ENCODE measurements at places on chromosomes 16 and 17.

- DNase-seq, result no peak
Measured at GRCh38 chr17:74446551-74447500, 14.9 kb downstream of the GPRC5C start.

- no peak for DNase-seq
Measured at GRCh38 chr16:28845293-28845692, 855 bp downstream of the TUFM start.

DNA sequence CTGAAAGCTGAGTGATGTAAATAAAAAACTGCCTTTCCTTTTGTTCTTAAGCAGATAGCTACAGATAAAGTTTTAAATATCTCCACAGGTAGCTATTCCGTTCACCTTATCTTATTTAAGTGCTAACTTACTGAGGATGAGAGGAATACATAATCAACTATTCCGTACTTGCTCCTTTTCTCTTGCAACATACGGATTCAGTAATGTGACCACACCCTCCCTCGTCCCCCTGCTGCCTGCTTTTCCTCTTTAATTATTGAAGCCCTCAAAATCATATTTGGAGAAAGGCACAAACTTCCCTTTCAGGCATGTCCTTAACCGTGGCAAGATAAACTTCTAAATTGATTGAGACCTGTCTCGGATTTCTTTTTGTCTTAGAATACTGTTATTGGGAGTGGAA lies 101.4 kb downstream of the MAP2K4 start:
- no peak for DNase-seq

GRCh38 chr17:39110435-39111136 lies 40.9 kb downstream of the PLXDC1 start:
- DNase-seq, result no peak

- DNase-seq, result no peak
Measured at GRCh38 chr16:72787130-72787513, 260.8 kb downstream of the ZFHX3 start.

DNA sequence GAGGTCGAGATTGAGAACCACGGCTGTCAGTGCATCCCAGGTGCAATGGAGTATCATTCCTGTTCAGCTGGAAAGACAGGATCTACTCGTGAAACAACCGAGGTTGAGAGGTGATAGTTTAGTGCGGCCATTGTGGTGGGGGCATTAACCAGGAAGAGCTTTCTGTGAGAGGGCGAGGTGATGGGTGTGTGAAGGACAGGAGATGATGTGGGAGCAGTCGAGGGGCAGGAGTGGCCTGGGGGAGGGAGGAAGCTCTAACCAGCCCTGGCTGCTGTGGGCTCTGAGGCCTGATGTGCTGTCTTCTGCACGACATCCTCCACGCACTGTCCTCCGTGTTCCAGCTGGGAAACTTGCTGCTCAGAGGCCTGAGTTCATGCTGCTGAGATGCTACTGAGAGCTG lies 22.0 kb downstream of the GOSR2 start:
- no peak for DNase-seq

DNA sequence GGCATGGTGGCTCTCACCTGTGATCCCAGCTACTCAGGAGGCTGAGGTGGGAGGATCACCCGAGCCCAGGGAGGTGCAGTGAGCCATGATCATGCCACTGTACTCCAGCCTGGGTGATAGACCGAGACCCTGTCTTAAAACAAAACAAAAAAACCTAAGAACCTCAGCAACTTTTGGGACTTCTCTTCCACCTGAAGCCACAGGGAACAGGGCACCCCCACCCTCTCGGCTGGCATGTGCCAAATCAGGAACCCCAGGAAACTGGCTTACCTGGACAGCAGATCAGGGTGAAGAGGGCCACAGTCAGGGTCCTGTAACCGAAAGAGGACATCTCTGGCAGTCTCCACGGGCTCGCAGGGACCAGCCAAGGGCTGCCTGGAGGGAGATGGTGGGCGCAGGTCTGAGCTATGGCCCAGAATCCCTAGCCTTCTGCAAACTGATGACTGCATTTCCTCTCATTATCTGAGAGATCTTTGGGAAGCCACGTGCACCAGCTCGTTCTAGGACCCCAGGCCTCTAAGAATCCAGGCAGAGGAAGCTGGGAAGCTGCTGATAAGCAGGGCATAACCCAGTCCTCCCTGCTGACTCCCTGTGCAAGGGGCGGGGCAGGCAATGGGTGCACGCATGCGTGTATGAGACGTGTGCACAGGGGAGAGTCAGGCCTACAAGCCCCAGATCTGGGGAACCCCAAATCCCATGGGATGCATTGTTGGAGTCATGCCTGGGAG lies 8.4 kb downstream of the PRR29 start:
- DNase-seq, result no peak

DNA sequence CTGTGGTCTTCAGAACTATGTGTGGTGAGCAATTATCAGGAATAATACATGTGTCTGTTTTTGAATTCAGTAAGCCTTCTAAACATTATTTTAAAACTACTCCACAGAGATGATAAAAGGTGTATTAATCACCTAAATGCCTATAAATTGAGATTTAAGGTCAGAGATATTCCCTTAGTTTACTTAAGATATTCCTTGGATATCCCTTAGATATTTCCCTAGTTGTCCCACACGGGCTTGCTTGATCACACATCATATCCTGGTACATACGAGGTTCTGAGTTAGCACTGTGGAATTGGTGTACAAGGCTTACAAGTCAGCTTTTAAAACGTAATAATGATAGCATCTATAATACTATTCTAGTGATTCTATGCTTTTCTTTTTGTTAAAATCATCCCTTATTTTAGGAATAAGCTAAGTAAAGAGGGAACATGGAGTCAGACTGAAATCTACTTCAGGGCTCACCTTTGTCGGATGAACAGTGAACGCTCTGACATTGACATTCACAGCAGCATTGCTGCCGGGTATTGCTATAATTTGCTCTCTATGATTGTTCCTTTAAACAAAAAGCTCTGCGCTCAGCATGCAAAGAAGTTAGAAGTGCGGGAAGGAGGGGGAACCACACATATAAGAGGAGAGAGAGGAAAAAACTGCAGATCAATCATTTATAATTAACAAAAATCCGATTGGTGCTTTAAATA lies 136.5 kb downstream of the SKAP1 start:
- DNase-seq, result no peak

- no peak for DNase-seq
Measured at GRCh38 chr17:79969906-79970305, 65.8 kb downstream of the TBC1D16 start.

DNA sequence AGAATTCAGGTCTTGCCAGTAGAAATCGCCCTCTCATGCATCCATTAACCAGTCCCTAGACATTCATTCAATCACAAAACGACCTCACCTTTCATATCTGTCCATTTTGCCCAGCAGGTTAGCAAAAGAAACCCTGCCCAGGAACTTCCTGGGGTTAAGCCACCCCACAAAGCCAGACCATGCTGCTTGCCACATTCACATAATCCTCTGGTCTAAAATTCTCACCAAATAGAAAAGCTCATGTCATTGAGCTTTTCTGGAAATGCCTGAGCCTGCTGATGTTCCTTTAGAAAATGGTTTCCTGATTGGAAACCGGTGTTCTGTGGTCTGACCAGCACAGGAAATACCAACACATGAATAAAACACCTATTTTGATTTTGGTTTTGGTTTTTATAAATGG lies 21.6 kb upstream of the DYNLRB2 start:
- no peak for DNase-seq

DNA sequence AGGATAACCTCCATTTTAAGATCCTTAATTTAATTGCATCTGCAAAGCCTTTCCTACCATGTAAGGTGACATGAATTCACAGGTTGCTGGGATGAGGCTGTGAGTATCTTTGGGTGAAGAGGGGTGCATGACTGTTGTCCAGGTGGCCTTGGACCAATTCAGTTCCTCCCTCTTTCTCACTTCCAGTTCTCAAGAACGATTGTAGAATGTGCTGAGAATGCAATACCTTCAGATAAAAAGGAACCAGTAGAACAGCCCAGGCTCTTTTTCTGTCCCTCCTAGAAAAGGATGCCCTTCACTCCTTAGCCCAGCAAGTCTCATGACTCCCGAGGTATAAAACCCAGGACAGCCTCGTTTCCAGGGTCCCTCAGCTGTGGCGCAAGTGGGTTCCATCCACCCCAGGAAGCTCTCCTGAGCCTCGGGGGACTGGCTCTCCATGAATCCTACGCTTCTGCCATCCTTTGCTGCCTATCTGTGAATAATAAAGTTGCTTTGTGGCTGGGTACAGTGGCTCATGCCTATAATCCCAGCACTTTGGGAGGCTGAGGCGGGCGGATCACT lies 61.6 kb upstream of the FA2H start:
- no peak for DNase-seq

DNA sequence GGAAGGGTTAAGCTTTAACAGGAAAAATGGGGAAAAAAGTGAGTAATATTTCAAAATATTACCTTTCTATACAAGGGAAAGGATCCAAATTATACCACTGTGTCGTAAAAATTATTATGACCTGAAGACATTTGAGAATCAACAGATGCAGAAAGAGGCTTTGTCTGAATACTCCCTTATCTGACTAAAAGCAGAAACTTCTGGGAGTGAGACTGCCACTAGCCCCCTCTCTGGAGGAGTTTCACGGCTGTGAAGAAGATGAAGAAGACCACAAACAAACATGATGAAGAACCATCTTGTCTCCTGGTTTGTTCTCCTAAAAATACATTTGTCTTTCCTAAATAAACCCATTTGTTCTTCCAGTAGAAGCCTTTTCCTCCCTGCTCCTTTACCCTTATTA lies 29.4 kb downstream of the CNTROB start:
- DNase-seq, result no peak

- DNase-seq, result no peak
Measured at GRCh38 chr16:53456625-53457024, 22.4 kb downstream of the RBL2 start.

GRCh38 chr16:72066747-72067146 lies 3.7 kb downstream of the HPR start:
- peak; percentile 7 for DNase-seq

DNA sequence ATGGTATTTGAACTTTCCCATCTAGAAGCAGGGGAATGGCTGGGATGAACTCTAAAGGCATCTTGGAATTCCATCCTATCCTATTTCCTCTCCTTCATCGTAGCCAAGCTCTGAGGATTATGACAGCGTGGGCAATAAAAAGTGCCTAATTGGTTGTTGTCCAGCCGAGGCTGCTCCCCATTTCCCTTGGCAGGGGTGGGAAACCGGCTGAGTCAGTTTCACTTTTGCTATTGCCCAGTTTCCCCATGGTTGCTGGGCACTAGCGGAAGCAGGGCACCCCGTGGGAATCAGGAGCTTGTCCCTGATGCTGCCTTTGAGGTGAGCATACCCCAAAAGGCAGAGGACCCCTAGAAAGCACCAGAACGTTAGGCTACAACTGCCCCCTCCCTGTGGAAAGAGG lies 13.8 kb upstream of the SP2 start:
- DNase-seq, result no peak

- no peak for DNase-seq
Measured at GRCh38 chr16:49554681-49555080, 181.1 kb downstream of the C16orf78 start.

DNA sequence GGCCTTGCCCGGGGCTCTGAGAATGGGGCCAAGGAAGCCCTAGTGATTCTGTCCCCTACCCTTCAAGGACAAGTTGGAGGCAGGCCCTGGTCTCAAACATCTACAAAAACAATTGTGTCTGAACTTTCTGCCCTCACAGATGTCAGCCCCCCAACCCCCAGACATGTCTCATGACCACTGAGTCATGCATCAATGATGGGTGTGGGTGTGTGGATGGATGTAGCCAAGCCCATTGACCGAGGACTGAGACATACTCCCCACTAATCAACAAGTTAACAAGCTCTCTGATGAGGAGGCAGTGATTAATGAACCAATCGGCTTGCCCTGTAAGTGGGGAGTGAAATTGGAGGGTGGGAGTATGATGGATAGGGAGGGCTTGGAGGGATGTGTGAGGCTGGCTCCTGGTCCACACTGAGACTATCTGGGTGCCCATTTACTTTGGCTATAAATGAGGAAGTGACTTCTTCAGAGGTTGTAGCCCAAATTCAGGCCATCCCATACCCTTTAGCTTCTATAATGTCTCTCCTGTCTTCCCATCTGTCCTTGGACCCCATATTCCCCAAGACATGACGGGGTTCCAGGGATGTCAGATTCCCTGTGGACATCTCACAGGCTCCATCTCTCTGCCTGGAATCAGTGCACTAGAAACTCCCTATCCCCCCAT lies 97.1 kb upstream of the TMEM97 start:
- DNase-seq, result no peak

GRCh38 chr16:79571065-79571902 lies 29.3 kb downstream of the MAF start:
- no peak for DNase-seq

DNA sequence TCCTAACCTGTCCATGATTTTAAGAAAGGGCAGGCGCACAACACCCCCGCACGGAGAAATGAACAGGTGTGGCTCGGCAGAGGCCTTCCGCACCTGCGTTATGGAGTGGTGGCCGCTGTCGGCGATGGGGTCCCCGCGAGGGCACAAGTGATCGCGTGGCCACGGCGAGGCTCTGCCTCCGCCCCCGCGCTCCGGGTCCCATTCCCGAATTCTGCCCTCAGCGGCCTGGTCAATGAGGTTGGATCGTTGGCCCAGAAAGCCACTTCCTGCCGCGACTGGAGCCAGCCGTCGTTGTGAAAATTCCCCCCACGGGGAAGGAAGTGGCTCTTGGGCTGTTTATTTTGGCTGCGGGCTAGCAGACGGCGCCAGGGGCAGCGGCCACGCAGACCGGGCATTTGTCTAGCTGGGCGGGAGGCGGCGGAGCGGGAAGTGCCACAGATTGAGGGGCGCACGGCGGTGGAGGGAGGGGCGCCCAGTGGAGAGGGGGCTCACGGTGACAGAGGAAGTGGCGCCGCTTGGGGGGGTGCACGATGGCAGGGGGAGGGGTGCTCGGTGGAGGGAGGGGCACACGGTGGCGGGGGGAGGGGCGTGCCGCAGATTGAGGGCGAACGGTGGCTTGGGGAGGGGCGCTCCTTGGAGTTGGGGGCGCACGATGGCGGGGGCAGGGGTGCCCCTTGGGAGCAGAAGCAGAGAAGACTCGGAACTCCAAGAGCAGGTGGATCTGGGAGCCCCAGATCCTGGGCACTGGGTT lies 25.0 kb downstream of the MRC2 start:
- DNase-seq, result peak; percentile 24

- no peak for DNase-seq
Measured at GRCh38 chr16:15854906-15855703, 1.7 kb downstream of the MYH11 start.

- no peak for DNase-seq
Measured at GRCh38 chr16:69485816-69486215, 61.4 kb downstream of the CYB5B start.

Data from NCI-H1436 (cell line).